IMR-90 (cell line): ENCODE measurements at places on chromosomes 3 and 15. TPM values are rescaled to one million over a fixed set of nuclear protein-coding genes. Genes with fewer than 3 reads are reported as not detected.

- H3K4me1 ChIP-seq = peaks cover 2% of the 10 kb centered on the region; the same call in 1 of the 2 replicates
- DNase-seq = no peak
- no peaks in the 10 kb centered on the region for H3K27me3 ChIP-seq
- no peak overlapping the region for H3K27ac ChIP-seq
- peaks cover 9% of the 10 kb centered on the region for H3K36me3 ChIP-seq
Measured at GRCh38 chr15:82751308-82751707, 41.6 kb upstream of the AP3B2 start.

- peaks cover 6% of the 10 kb centered on the region for H3K4me1 ChIP-seq
- H3K27me3 ChIP-seq = no peaks in the 10 kb centered on the region
- no peak for DNase-seq
- no peak overlapping the region for H3K27ac ChIP-seq
- H3K4me3 ChIP-seq = no peak overlapping the region
Measured at GRCh38 chr15:52496175-52496574, 32.5 kb downstream of the MYO5A start.

DNA sequence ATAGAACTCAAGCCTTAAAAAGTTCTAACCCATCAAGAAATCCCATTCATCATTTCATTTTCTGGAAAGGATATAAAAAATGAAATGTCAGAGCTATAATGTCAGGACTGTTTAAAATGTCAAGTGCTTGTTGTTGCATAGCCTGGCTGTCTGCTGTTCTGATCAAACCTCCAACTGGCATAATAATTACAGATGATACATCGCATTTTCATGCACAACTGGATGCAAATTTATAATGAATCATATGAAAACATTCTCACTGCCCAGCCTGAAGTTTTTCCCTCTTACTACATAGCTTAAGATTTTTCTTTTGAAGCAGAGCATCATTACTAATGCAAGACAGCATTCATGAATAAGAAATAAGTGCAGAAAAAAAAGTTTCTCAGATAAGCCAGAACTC is 46.5 kb downstream of the GUCA1C start:
- no peaks in the 10 kb centered on the region for H3K36me3 ChIP-seq
- DNase-seq = peak; percentile 3
- H3K4me3 ChIP-seq = no peak overlapping the region
- no peaks in the 10 kb centered on the region for H3K4me1 ChIP-seq
- no peak overlapping the region for H3K27ac ChIP-seq
- H3K27me3 ChIP-seq = no peaks in the 10 kb centered on the region

GRCh38 chr15:41983621-41984571 is 11.5 kb upstream of the EHD4 start:
- H3K4me1 ChIP-seq = peaks cover 3% of the 10 kb centered on the region; the same call in 1 of the 2 replicates
- no peak overlapping the region for H3K27ac ChIP-seq
- no peak overlapping the region for H3K4me3 ChIP-seq
- H3K27me3 ChIP-seq = peaks cover 29% of the 10 kb centered on the region; the same call in 1 of the 2 replicates

GRCh38 chr3:10845839-10846656 is 30.0 kb downstream of the SLC6A11 start:
- H3K27me3 ChIP-seq = peaks cover 6% of the 10 kb centered on the region
- no peak for DNase-seq
- H3K4me3 ChIP-seq = no peak overlapping the region
- no peaks in the 10 kb centered on the region for H3K36me3 ChIP-seq

GRCh38 chr3:16596352-16597032 is 8.7 kb downstream of the DAZL start:
- no peak overlapping the region for H3K27ac ChIP-seq
- H3K27me3 ChIP-seq = peaks cover 3% of the 10 kb centered on the region
- H3K4me3 ChIP-seq = no peak overlapping the region
- no peaks in the 10 kb centered on the region for H3K36me3 ChIP-seq
- no peak for DNase-seq

- no peak overlapping the region for H3K4me3 ChIP-seq
- H3K36me3 ChIP-seq = no peaks in the 10 kb centered on the region
- H3K27ac ChIP-seq = no peak overlapping the region
- DNase-seq = no peak
- H3K27me3 ChIP-seq = no peaks in the 10 kb centered on the region
Measured at GRCh38 chr3:2735392-2735894, 374.7 kb downstream of the IL5RA start.

The SLC28A1 gene
- polyA plus RNA-seq = not detected in 2 replicates

The ACTRT3 gene
- 0.97 and 1.1 TPM in 2 replicates for polyA plus RNA-seq

The WNT5A gene
- 229 and 231 TPM in 2 replicates for polyA plus RNA-seq

The CD200 gene
- 1.6 and 1.7 TPM in 2 replicates for polyA plus RNA-seq

The NANOGP8 gene
- not detected in 2 replicates for polyA plus RNA-seq
